ENCODE measurements at places on chromosomes 13 and 19.

GRCh38 chr13:73935991-73936390, 198.2 kb downstream of the KLF12 start:
- peak; percentile 9 for DNase-seq

DNA sequence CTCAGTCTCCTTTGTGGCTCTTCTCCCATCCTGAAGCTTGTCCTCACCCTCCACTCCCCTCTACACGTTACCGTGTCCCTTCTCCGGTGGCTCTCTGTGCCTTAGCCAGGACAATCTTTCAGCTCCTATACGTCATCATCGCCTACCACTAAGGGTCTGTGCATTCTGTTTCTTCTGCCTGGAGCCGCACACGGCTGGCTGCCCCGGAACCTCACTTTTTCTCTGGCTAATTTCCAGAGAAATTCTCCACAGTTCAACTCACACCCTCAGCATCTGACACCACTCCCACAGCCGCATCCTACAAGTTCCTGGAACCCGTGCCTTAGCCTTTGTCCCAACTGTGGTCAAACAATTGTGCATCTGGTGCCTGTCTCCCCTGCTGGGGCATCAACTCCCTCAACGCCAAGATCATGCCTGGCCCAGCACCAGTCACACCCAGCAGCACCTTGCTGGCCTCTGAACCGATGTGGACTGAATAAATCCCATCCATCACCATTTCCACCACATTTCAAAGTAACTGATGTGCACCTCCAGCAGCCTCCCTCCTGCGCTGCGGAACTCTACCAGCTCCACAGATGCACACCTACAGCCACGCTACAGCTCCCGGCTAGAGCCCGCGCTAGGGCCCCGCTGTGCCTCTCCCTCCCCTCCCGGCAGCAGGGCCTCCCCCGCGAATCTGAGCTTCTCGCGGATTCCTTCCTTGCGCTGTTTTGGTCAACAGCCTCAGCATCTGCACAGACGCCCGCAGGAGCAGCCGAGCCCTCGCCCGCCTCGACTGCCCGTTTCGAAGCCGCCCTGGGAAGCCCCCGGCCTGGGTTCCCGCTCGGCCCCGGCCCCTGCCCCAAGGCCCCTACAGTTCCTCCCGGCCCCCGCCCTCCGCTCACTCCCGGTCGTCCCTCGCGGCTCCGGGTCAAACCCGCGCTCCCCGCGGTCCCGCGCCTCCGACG, 689 bp downstream of the DCUN1D2 start:
- DNase-seq = peak; percentile 45

DNA sequence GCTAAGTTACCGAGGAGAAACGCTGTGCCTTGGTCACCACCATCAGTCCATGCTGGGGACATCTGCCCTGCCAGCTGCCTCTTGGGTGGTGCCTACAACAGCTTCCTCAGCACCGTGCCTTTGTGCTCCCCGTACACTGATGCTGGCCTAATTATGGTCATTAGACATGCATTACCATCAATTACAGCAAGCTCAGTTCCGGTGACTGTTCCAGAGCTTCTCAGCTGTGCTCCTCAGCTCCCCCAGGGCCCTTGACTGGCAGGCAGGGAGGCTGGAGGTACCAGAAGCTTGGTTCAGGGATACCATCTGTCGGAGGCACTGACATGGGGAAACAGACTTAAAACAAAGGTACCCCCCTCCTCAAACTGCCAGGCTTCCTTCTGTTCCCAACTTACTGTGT, 40.2 kb downstream of the CILP2 start:
- no peak for DNase-seq

- DNase-seq = no peak
These were observed 7.7 kb upstream of the DIRAS1 start for GRCh38 chr19:2728783-2729387.

DNA sequence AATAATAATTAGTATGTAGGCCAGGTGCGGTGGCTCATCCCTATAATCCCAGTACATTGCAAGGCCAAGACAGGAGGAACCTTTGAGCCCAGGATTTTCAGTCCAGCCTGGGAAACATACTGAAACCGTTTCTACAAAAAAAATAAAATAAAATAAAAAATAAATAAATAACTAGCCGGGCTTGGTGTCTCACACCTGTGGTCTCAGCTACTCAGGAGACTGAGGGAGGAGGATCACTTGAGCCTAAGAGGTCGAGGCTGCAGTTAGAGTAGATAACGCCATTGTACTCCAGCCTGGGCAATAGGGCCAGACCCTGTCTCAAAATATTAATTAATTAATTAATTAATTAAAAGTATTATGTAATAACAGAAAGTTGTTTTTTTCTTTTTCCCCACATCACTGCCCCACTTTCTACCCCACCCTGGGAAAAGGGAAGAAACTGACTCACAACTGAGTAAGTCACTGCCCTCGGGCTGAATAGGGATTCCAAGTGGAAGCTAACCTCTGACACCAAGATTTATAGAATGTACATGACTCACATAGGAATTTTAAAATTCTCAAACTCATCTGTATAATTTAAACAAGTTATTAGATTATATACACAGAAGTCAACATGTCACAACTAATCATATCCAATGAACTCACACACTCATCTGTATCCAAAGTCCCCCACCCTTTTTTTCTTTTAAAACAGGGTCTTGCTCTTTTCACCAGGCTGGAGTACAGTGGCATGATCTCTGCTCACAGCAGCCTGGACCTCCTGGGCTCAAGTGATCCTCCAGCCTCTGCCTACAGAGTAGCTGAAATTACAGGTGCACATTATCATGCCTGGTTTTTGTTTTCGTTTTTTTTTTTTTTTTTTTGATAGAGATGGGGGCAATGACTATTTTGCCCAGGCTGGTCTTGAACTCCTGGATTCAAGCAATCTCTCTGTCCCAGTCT, 12.5 kb downstream of the ZNF611 start:
- peak; percentile 78 for DNase-seq

DNA sequence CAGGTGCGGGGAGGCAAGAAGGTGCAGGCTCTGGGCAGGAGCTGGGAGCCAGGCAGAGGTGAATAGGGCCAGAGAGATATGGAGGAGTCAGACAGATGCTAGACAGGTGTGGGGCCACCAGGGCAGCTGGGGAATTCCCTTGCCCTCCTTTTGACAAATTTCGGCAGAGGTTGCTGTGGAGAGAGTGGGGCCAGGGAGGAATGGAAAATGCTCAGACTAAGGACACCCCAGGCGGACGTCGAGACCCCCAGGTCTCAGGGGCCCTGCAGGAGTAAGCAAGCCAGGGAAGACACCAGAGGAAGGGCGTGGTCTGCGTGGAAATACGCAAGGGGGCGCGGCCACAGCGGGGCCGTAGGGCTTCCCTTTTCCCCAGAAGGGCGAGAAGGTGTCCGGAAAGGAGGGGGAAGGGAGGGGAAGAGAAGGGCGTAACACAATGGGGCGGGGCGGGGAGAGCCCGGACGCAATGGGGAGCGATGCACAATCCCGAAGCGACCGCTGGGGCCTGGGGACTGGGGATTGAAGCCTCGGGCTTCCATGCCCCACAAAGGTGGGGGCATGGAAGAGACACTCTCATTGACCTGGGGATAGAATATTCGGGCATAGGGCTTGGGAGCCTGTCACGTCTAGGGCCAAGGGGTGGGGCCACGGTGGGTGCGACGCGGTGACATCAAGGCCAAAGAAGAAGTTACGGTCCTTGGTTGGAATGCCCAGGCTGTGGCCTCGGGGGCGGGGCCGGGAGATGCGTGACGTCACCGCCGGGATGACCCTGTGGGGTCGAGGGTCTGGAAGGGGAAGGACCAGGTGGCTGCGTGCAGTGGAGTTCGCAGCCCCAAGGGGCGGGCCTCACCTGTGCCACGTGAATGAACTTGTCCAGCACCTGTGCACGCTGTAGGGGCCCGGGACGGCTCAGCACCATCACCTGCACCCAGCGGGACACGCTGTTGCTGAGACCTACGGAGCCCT, 8.2 kb downstream of the RASGRP4 start:
- no peak for DNase-seq

- no peak for DNase-seq
These were observed 1.9 kb upstream of the YJEFN3 start for GRCh38 chr19:19526581-19527370.

All from fibroblast of skin of right biceps (primary cell).